ACHN (cell line): ENCODE measurements at places on chromosomes 16 and 17.

GRCh38 chr17:74172700-74173099, 30.8 kb upstream of the RPL38 start:
- DNase-seq, result no peak

DNA sequence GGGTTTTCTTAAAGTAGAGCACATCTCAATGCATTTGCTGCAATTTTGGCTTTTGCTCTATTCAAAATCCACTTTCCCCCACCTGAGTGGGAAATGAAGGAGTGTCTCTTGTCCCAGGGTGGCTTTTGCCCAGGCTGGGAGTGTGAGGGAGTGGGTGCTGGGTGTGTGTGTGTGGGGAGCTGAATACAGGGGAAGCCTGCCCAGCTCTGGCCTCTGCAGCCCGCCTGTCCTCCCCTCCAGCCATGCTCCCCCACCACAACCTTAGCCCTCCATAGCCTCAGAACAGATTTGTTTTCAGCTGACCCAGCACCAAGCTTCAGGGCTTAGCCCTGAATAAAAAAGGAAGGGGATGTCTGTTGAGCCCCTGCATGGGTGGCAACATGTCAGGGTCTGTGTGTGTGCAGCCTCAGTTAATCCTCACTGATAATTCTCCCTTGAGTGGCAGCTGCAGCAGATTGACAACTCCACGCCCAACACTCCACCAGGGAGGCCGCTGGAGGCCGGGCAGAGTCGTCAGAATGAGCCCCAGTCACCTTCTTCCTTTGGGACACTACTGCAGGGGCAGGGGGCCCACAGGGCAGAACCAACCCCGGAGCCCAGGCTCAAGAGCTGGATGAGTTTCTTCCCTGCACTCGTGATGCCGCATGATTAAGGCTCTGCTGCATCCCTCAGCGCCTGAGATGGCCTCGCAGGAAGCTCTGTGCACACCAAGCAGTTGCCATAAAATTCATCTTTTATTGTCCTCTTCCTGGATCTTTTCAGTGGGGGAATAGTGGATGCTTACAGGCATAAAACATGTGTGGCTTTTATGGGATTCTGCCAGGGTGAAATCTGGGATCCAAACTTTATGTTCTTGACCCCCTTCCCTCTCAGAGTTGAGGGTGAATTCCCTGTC, 55.0 kb downstream of the SPACA3 start:
- no peak for DNase-seq

DNA sequence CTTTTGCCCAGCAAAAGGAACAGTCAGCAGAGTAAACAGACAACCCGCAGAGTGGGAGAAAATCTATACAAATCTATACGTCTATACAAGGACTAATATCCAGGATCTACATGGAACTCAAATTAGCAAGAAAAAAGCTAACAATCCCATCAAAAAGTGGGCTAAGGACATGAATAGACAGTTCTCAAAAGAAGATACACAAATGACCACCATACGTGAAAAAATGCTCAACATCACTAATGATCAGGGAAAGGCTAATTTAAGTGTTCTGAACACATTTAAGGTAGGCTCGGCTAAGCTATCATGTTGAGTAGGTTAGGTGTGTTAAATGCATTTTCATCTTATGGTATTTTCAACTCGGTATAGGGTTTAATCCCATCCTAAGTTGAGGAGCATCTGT, 598.0 kb downstream of the WWOX start:
- DNase-seq, result no peak

- DNase-seq, result no peak
These were observed 37.8 kb downstream of the BCO1 start for GRCh38 chr16:81276323-81276722.

DNA sequence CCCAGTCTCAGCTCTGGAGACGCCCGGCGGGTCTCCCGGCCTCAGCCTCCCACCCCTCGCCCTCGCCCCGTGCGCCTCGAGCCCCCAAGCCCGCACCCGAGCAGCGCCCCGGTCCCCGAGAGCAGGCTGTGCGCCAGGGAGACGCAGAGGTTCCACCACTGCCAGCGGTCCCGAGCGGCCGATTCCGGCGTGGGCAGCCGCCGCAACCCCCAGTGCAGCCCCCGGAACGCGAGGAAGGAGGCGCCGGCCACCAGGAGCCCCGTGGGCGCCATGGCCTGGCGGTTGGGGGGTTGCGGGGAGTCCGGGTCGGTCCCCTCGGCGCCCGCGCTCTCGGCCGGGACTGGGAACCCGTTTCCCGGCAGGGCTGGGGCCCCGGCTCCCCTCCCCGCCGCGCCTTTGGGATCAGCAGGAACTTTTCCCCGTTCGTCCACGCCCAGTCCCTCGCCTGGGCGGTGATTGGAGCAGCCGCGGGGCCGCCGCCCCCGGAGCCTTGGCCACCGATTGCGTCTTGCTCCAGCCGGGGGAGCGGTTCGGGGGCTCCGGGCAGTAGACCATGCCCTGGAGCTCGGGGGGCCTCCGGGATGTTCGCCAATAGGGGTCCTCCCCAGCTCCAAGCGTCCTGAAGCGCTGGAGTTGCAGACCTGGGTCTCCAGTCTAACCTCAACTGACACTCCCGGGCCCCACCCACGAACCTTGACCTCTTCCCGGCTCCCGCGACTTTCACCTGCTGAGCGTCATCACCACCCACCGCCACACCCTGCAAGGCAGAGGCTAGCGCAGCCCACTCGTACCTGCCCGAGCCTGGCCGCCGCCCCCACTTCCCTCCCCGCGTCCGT, at the start of gene TLCD2:
TSS of gene TLCD2 (minus strand) at position 407 of the 836 bp plus-strand sequence. CDS start at position 272, 135 bp downstream.
- DNase-seq, result peak; percentile 79

DNA sequence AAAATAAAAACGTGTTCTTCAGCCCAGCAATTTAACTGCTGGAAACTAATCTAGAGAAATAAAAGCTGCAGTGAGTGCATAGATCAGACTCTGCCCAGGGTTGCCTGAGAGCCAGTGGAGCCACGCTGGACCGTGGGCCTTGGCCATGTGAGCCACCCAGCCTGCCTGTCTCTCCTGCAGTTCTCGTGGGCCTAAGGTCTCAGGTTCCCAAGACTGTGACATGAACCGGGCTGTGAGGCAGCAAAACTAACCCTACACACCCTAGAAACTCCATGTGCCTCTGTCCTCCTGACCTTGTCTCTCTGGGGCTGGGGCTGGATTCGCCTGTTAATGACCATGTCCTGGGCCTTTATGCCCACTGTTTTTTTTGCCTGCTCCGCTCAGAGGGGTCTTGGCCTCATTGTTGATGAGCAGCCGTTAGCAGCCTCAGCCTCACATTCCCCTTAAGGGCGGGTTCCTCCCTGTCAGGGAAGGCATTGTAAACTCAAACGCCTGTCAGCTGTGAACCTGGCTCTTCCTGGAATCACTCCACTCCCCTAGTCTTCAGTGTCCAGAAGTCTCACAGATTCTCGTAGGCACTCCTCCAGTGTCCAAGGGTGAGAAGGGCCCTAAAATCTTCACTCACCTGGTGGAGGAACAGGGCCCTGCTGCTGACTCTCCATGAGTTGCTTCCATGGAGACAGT, 16.9 kb downstream of the C16orf90 start:
- DNase-seq, result no peak

DNA sequence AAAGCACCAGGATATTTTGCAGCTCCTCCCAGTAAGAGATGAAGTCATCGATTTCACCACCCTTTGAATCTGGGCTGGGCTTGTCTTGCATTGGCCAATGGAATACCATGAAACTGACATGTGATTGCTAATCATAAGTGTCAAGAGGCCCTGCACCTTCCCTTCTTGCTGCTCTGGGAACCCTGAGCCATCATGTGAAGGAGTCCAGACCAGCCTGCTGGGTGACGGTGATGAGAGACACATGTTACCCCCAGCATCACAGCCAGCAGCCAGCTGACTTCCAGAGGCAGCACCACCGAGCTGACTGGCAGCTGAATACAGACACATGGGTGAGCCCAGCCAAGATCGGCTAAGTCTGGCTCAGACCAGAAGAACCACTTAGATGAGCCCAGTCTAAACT, 43.6 kb upstream of the CACNG4 start:
- no peak for DNase-seq

DNA sequence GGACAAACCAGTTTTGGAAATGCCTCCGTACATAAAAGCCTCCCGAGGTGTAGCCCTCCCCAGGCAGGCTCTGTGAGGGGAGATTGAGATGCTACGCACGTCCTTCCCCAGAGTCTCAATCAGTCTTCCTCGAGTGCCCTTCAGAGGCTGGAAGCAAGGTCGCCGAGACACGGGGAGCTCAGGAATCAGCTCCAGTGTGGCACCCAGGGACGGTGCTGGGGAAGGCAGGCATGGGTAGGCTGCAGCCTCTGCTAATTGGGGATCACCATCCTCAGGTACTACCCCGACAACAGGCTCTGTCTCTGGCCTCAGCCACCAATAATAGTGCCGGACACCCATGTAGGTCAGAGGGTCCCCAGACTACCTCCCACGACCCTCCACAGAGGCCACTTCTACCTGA, 28.1 kb upstream of the GSG1L start:
- DNase-seq, result no peak

DNA sequence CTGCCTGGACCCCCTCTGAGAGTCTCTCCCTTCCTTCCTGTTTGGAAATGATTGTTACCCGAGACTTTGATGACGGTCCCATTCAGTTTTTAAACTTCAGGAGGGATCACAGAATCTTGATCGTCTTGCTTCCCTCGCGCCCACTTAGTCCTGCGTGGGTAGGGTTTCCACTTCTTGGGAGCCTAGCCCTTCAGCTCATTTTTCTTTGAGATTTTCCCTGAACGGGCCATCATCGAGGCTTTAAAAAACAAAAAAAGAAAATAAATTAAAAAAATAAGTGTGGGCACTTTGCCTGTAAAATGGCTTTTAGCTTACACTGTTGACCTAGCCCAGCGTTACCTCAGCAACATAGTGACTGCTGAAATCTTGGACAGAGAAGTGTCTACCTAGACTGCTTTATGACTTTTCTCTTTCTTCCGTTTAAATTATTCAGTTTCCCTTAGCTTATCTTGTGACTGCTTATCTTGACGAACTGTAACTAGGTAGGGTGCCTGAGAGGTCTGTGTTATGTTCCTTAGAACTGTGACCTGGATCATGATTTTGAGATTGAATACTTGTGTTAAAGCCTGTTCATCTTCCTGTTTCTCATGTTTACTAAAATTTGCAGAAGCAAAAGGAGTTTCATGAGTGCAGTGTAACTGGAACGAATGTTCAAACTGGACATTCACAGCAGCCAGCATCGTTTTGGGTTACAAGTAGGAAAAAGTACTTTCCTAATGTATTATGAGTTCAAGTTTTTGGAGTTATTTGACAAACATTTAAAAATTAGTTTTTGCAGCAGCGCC, 874 bp downstream of the WWP2 start:
- peak; percentile 52 for DNase-seq

DNA sequence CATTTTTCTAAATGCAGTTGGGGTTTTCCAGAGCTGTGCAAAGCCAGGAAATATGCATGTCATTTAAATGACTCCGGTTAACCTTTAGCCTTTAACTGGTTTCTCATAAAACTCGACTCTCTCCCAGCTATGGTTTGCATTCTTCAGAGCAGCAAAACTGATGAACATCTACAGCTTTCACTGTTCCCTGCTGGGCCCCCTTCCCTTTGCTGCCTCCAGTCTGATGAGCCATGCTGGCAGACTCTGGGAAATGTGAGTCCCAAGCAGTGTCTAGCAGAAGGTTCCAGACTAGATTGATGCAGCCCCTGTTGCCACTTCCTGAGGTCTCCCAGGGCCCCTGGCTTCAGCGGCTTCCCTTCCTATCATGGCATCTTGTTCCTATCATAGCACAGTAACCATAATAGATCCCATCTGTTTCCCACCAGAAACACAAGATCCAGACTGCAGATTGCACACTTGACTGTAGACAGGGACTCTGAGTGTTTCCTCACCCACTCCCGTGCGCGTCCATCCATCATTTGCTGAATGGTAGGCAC, 135.4 kb downstream of the CLEC16A start:
- DNase-seq, result peak; percentile 57

GRCh38 chr17:81940538-81941483, 3.7 kb upstream of the PYCR1 start:
- DNase-seq, result no peak

DNA sequence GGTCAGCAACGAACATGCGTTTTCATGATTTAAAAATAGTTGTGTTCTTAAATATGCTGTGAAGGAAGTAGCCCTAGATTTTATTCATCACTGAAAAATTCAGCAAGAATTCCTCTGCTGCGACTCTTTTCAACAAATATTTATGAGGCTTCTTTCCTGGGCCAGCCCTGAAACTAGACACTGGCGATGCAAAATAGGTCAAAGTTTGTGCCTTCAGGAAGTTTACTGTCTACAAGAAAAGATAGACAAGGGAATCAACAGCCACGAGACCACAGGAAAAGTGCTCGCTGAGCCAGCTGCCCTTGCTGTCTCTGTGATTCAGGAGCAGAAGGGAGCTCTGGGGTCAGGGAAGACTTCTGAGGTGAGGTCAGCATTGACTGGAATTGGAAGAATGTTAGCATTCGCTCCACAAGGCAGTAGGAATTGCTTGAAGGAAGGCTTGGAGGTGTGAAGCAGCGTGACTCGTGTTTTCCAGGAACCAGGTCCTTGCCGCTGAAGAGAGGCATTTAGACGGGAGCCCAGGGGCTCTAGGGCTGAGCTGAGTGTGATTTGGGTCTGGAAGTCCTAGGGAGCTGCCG, 1.9 kb upstream of the RPL26 start:
- peak; percentile 95 for DNase-seq

- no peak for DNase-seq
These were observed 744 bp upstream of the METRNL start for GRCh38 chr17:83078378-83079351.

DNA sequence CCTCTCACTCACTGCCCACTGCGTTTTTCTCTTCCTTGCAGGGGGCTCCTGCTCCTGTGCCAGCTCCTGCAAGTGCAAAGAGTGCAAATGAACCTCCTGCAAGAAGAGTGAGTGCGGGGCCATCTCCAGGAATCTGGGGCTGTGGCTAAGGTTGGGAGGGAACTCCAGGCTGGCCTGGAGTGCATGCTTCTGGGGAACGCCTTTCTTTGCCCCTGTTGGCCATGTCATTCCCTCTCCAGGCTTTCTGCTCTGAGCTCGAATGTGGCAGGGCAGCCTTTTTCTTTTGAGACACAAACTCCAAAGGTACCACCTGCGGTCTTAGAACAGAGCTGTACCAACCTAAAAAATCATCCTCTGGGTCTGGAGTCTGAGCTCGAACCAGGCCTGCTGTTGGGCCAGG, 7.4 kb upstream of the MT1E start:
- DNase-seq, result no peak

DNA sequence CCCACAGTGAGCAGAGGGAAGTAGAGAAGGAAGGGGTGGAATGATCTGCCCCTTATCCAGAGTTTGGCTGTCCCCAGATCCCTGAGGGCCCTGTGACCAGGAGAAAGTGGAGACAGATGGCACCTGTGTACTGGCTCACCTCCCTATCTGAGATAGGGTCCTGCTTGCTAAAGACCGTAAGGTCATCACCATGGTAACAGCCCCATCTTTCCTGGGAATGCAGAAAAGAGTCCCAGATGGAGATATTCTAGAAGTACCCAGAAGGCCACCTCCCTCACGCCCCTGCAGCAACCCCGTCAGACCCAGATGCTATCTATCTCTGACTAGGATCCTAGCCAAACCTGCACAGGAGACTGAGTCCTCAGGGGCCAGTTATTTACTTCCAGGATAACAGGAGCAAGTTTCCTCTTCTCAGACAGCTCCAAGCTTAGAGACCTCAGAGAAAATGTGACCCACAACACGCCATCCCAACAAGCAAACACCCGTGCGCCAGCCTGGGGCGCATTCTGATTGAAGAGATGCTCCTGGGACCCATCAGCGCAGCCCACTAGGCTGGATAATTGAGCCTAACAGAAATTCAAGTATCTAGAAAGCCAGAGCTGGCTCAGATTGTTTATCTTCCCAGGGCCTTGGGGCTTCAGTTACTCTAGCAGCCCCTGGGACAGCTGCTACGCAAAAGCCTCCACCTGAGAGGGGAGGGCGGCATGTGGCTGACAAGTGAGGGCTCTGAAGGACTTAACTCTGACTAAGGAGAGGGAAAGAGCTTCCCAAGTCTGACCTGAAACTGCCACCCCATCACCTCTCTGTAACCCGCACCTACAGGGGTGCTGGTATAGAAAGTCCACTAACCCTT, 1.9 kb downstream of the ORMDL3 start:
- DNase-seq, result no peak
